ENCODE measurements at places on chromosomes 11 and 22. TPM values are rescaled to one million over a fixed set of nuclear protein-coding genes. Genes with fewer than 3 reads are reported as not detected.

The TCIRG1 gene
- total RNA-seq, result 19.4 TPM

The KCNJ1 gene
- total RNA-seq, result 0.41 TPM

The TMEM80 gene
- total RNA-seq, result 42.7 TPM

The DDIAS gene
- 19.9 TPM for total RNA-seq

The IZUMO1R gene
- total RNA-seq, result not detected

The PGA4 gene
- total RNA-seq, result 0.41 TPM

The NLRP14 gene
- 1.8 TPM for total RNA-seq

The SLC37A2 gene
- total RNA-seq, result 3.3 TPM

DNA sequence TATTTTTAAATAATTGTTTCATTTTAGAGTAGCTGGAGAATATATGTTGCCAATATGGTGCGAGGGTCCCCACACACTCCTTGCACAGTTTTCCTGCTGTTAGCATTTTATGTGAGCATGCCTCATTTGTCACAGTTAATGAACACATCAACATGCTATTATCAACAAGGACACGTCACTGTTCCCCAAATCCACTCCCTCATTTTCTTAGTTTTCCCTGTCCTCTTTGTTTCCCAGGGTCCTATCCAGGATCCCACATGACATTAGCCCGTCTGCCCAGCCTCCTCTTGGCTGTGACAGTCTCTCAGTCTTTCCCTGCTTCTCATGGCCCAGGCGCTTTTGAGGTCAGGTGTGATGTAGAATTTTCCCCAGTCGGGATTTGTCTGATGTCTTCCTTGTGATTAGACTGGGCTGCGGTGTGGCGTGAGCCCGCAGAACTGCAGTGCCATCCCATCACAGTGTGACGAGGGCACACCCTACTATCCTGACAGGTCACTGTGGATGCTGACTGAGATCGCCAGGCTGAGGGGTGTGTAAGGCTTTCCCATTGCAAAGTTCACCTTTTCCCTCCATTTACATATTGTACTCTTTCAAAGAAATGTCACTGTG is 450.6 kb upstream of the B3GAT1 start:
- H3K27me3 ChIP-seq, result no peaks in the 10 kb centered on the region
- no peaks in the 10 kb centered on the region for H3K4me1 ChIP-seq
- H3K4me3 ChIP-seq, result no peak overlapping the region
- H3K36me3 ChIP-seq, result no peaks in the 10 kb centered on the region

- no peak overlapping the region for H3K4me3 ChIP-seq
- no peak overlapping the region for H3K27ac ChIP-seq
- H3K36me3 ChIP-seq, result no peaks in the 10 kb centered on the region
These were observed 16.1 kb upstream of the OR51M1 start for GRCh38 chr11:5367448-5368074.

DNA sequence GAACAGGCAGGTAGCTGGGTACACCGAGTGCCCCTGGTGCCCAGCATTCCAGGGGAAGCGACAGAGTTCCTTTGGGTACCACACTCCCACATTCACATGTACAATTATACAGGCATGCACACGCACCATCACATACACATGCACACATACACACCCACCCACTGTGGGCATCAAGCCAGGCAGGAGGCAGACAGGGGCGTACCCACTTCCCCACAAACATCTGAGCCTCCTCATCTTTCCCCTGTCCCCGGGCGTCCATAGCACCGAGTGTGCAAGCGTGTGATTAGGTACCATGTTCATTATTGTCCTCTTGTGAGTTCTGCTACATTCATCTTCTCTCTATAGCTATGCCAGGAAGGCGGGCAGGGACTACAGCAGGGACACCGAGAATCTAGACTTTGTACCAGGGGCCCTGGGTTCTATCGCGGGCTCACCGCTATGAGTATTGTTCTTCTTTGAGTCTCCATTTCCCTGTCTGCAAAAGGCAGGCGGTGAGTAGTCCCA is 2.1 kb upstream of the CARD10 start:
- no peaks in the 10 kb centered on the region for H3K4me1 ChIP-seq
- H3K36me3 ChIP-seq, result no peaks in the 10 kb centered on the region
- peaks cover 69% of the 10 kb centered on the region for H3K27me3 ChIP-seq

DNA sequence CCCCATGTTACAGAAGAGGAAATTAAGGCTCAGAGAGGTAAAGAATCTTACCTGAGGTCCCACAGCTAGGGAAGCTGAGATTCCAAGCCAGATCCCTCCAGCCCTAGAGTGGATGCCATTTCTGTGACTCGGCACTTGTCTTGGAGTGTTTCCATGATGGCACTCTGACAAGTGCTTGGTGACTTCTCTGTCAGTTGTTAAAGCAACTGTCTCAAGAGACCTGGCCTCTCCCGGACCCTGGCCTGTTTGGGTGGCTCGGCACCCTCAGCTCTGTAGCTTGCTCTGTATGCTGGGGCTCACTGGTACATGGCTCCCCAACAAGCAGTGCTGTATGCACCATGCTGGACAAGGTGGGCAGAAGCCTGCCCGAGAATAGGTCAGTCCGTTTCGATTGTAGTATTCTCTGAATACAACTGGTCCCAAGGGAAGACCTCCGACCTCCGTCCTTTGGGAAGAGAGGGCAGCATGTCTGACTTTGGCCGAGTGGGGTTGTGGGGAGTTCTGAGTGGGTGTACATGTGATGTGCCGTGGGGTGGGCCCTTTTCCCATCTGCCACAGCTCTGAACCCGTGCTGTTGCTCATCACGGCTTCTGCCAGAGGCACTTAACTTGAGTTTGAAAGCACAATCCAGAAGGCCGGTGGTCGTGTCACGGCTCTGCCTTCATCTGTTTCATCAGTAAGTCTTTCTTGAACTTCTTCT is 12.4 kb downstream of the ACO2 start:
- peaks cover 40% of the 10 kb centered on the region for H3K4me1 ChIP-seq
- no peaks in the 10 kb centered on the region for H3K27me3 ChIP-seq
- peak overlapping the region; percentile 32 for H3K27ac ChIP-seq
- no peak for DNase-seq
- no peak overlapping the region for H3K4me3 ChIP-seq
- no peaks in the 10 kb centered on the region for H3K36me3 ChIP-seq

- DNase-seq, result no peak
- H3K27me3 ChIP-seq, result no peaks in the 10 kb centered on the region
These were observed 36.7 kb downstream of the PPFIA1 start for GRCh38 chr11:70307176-70307575.

- no peaks in the 10 kb centered on the region for H3K27me3 ChIP-seq
- H3K36me3 ChIP-seq, result no peaks in the 10 kb centered on the region
- no peak overlapping the region for H3K4me3 ChIP-seq
- H3K27ac ChIP-seq, result no peak overlapping the region
These were observed 15.7 kb upstream of the SCGB1A1 start for GRCh38 chr11:62402960-62403730.

- peaks cover 4% of the 10 kb centered on the region for H3K27me3 ChIP-seq
- H3K36me3 ChIP-seq, result no peaks in the 10 kb centered on the region
- H3K27ac ChIP-seq, result no peak overlapping the region
These were observed 47.9 kb downstream of the ASCL2 start for GRCh38 chr11:2222451-2222850.

GRCh38 chr22:45150139-45150538 is 13.6 kb upstream of the NUP50 start:
- no peak overlapping the region for H3K27ac ChIP-seq
- H3K4me1 ChIP-seq, result no peaks in the 10 kb centered on the region
- no peak overlapping the region for H3K4me3 ChIP-seq

GRCh38 chr22:39073981-39074380 is 3.1 kb upstream of the APOBEC3G start:
- H3K4me3 ChIP-seq, result no peak overlapping the region
- DNase-seq, result no peak
- peaks cover 3% of the 10 kb centered on the region for H3K4me1 ChIP-seq
- H3K36me3 ChIP-seq, result no peaks in the 10 kb centered on the region
- no peaks in the 10 kb centered on the region for H3K27me3 ChIP-seq

DNA sequence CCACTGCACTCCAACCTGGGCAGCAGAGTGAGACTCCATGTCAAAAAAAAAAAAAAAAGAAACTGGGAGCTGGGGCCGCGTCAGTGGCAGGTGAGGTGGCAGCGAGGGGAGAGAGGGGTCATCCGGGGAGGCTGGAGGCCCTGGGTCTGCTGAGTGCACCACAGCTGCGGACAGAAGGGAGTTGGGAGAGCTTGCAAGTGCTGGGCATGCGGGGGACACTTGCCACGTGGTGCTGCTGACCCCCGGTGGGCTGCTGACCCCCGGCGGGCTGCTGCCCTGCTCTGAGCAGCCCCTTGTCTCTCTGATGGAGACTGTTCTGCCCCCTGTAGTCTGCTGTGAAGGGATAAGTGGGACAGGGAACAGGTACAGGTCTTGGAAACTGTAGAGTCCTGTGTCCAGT is 2.6 kb downstream of the DRAP1 start:
- no peaks in the 10 kb centered on the region for H3K27me3 ChIP-seq
- no peak for DNase-seq
- no peak overlapping the region for H3K27ac ChIP-seq
- no peaks in the 10 kb centered on the region for H3K36me3 ChIP-seq
- H3K4me3 ChIP-seq, result no peak overlapping the region

DNA sequence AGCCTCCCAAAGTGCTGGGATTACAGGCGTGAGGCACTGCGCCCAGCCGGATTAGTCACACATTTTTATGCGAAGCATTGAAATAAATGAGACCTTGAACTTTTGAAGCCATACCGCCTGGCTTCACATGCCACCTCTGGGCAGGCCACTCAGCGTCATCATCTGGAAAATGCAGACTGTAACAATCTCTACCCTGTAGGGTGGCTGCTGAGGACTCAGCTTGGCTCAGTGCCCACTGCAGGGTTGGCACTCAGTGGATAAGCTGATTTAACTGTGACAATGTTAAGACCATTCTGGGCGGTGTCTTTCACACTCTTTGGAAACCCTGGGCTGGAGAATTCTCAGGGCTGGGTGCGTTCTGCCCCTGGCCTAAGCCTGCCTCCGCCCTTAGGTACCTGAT is 8.5 kb downstream of the SH3BP1 start:
- no peaks in the 10 kb centered on the region for H3K36me3 ChIP-seq
- H3K27ac ChIP-seq, result no peak overlapping the region
- no peaks in the 10 kb centered on the region for H3K27me3 ChIP-seq

DNA sequence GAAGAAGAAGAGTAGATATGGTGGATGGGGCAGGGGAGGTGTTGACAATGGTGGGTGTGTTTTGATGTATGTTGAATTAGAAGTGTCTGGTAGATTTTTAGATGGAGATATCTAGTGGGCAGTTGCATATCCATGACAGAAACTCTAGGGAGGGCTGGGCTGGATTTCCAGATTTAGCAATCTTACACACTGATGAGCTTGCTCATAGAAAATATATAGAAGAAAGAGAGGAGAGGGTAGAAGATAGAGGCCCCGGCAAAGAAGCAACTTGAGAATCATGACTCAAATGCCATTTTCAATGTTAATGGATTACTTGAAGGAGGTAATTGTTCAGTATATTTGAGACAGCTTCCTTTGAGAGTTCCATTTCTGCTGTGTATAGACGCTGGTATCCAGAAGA is 8.2 kb downstream of the REXO2 start:
- no peaks in the 10 kb centered on the region for H3K4me1 ChIP-seq
- no peaks in the 10 kb centered on the region for H3K27me3 ChIP-seq
- H3K36me3 ChIP-seq, result no peaks in the 10 kb centered on the region
- H3K27ac ChIP-seq, result no peak overlapping the region

DNA sequence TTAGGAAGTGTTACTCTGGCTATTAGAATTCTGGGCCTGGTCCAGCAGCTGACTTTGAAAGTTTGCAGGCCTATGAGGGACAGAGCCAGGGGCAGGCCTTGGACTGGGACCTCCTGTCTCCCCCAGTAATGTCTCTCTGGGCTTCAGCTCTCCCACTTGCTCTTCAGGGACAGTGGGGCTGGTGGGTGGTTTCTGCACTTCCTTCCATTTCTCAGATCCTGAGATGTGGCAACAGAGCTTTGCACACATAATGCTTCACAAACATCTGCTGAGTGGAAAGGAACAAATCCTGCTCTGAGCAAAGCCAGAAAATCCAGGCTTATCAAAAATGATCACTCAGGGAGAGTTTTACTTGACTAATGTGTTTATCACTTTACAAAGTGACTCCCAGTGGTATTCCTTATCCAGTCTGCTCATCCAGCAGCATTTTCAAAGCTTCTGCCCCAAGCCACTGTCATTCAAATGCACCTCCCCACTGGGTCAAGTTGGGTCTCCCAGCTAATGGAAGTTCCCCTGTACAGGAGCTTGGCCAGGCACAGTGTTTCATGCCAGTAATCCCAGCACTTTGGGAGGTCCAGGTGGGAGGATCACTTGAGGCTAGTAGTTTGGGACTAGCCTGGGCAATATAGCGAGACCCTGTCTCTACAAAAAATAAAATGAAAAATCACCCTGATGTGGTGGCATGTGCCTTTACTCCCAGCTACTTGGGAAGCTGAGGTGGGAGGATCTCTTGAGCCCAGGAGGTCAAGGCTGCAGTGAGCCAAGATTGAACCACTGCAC is 13.5 kb upstream of the OSBP2 start:
- H3K27me3 ChIP-seq, result no peaks in the 10 kb centered on the region
- no peak overlapping the region for H3K4me3 ChIP-seq
- H3K36me3 ChIP-seq, result no peaks in the 10 kb centered on the region
- DNase-seq, result no peak
- H3K27ac ChIP-seq, result no peak overlapping the region

- H3K27ac ChIP-seq, result no peak overlapping the region
- no peak overlapping the region for H3K4me3 ChIP-seq
- no peaks in the 10 kb centered on the region for H3K36me3 ChIP-seq
- H3K27me3 ChIP-seq, result peaks cover 12% of the 10 kb centered on the region
These were observed 74.7 kb downstream of the CHST1 start for GRCh38 chr11:45590743-45591142.

DNA sequence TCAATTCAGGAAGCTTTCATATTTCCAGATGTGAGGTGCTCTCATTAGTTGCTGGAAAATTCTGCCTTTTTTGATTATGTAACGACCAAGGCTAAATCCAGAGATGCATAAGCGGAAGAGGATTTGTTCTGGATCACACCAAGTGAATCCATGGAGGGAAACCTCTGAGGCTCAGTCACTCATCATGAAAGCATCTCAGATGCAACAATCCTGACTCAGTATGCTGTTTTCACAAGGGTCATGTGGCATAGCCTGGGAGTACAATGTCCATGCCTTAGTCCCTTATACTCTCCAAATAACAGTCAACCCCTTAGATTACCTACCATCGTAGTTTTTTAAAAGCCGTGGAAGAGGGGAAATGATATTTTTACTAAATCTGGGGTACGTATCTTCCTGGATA is 445.6 kb downstream of the NTM start:
- peak overlapping the region; percentile 1 for H3K4me3 ChIP-seq
- peaks cover 49% of the 10 kb centered on the region for H3K4me1 ChIP-seq

DNA sequence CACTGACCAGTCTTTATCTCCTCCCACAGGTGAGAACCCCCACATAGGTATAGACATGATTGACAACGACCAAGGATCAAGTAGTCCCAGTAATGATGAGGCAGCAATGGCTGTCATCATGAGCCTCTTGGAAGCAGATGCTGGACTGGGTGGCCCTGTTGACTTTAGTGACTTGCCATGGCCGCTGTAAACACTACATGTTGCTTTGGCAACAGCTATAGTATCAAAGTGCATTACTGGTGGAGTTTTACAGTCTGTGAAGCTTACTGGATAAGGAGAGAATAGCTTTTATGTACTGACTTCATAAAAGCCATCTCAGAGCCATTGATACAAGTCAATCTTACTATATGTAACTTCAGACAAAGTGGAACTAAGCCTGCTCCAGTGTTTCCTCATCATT is 76.5 kb downstream of the BTBD10 start:
- no peaks in the 10 kb centered on the region for H3K4me1 ChIP-seq
- no peak for DNase-seq
- no peak overlapping the region for H3K27ac ChIP-seq
